Placental pericyte (primary cell): ENCODE measurements at places on chromosomes 12 and 14. TPM values are rescaled to one million over a fixed set of nuclear protein-coding genes. Genes with fewer than 3 reads are reported as not detected.

Gene DTX1
- under 0.01 TPM in 1 of 2 replicates, not detected in the other for total RNA-seq

Gene BIN2
- total RNA-seq = not detected in 2 replicates

Gene OTOGL
- under 0.01 and 0.14 TPM in 2 replicates for total RNA-seq

Gene TCL1B
- total RNA-seq = not detected in 2 replicates

Gene LRRC10
- not detected in 2 replicates for total RNA-seq

Gene NXPH4
- 1.4 and 1.8 TPM in 2 replicates for total RNA-seq

Gene SNAPC1
- 10.6 and 23.9 TPM in 2 replicates for total RNA-seq

Gene ZBTB1
- 32.4 and 50.4 TPM in 2 replicates for total RNA-seq

Gene LBHD2
- total RNA-seq = not detected in 2 replicates

Gene RNU4-1
- total RNA-seq = under 0.01 TPM in 2 replicates

Gene CD27
- 0.29 TPM in 1 of 2 replicates, not detected in the other for total RNA-seq

Gene TMEM19
- 8.3 and 38.9 TPM in 2 replicates for total RNA-seq

Gene RPL10L
- total RNA-seq = not detected in 2 replicates

Gene SERPINA12
- not detected in 2 replicates for total RNA-seq

Gene MEG3
- 207 and 351 TPM in 2 replicates for total RNA-seq

Gene DDN
- total RNA-seq = 0.14 TPM in 1 of 2 replicates, not detected in the other

Gene TBC1D30
- under 0.01 and 0.29 TPM in 2 replicates for total RNA-seq

Gene ZFC3H1
- 35.7 and 45.1 TPM in 2 replicates for total RNA-seq

Gene WNT1
- not detected in 2 replicates for total RNA-seq

Gene ARG2
- 8.0 and 9.2 TPM in 2 replicates for total RNA-seq

Gene COL2A1
- 0.14 TPM in 1 of 2 replicates, not detected in the other for total RNA-seq

Gene SOX5
- total RNA-seq = 20.5 and 22.5 TPM in 2 replicates

Gene MAPKAPK5
- total RNA-seq = 40.7 and 43.7 TPM in 2 replicates

Gene LPCAT3
- 16.3 and 25.6 TPM in 2 replicates for total RNA-seq

Gene SH2B3
- 32.4 and 148 TPM in 2 replicates for total RNA-seq

Gene TAS2R10
- 0.44 and 1.9 TPM in 2 replicates for total RNA-seq

Gene NOVA1
- total RNA-seq = under 0.01 and 0.43 TPM in 2 replicates

Gene CTSG
- total RNA-seq = not detected in 2 replicates

Gene PPFIA2
- 3.3 TPM in 1 of 2 replicates, not detected in the other for total RNA-seq

Gene OR6S1
- not detected in 2 replicates for total RNA-seq

Gene SMCO2
- 0.22 TPM in 1 of 2 replicates, not detected in the other for total RNA-seq

Gene KRT3
- not detected in 2 replicates for total RNA-seq

Gene YAF2
- 12.3 and 19.2 TPM in 2 replicates for total RNA-seq
